MG63 (cell line): ENCODE measurements at places on chromosomes 4 and X. TPM values are rescaled to one million over a fixed set of nuclear protein-coding genes. Genes with fewer than 3 reads are reported as not detected.

The NLGN4X gene
- total RNA-seq = not detected in 2 replicates

The TMEM47 gene
- 4.3 and 5.7 TPM in 2 replicates for total RNA-seq

DNA sequence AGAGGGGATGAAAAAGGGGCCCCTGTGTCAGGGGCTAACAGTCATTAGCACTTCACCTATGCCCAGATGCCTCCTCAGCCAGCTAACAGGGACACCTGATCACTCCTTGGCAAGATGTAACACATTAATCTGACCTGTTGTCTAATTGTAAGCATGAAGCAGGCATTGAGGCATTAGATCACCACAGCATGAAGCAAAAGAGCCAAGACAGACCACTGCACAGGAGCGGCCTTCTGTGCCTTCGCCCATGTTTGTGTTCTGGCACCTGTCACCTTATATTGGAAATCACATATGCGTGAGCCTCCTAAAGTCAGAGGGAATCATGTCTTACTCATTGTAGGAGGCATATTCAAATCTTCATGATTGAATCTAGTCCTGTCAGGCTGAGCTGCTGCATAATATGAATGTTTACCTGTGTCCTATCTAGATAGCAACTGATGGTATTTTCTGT, 48.4 kb downstream of the PTTG2 start:
- DNase-seq = no peak

- DNase-seq = no peak
Observed at GRCh38 chr4:116357758-116358157, 727.6 kb downstream of the TRAM1L1 start.

- DNase-seq = no peak
Observed at GRCh38 chr4:174713821-174714220, 115.2 kb downstream of the GLRA3 start.

DNA sequence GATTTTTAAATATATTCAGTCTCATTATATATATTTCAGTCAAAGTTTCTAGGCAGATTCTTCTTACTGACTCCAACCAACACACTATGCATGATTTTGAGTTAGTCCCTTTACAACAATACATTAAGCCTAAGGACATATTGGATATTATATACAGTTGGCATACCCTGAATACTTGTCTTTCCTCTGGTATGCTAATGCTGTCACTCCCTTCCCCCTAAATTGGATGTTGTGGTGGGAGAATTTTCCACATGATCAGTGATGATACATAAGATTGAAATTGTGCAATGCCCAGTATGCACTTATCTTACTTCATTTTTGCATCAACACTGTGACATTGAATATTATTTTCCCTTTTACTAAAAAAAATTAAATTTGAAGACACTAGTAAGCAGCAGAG, 935.2 kb downstream of the PCDH7 start:
- no peak for DNase-seq
